ENCODE measurements at places on chromosomes 16 and 17.

DNA sequence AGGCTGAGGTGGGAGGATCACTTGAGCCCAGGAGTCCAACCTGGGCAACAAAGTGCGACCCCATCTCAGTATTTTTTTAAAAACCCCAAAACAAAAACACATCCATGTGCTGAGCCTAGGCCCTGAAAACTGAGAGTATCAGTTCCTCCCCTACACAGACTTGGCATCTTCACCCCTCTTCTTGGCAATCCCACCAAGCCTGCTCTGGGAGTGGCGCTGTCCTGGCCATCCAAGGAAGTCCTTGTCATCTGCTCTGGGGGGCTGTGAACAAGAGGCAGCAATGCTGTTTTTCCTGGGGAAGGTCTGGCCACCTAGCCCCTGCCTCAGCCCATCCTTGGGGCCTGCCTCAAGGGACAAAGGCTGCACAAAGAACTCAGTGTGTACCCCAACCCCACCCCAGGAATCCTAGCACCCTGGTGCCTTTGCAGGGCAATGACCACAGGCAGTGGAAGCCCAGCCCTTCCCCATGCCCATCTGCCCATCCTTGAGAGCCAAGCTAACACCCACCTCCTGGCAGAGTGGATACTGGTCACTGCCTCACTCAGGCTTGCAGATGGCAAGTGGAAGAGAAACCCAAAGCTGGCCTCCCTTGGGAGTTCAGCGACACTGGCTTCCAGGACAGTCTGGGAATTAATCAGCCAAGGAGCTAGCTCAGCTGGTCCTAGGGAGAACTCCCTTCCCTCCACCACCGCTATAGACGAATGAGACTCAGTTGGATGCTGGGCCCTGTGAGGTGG is 14.8 kb upstream of the GFOD2 start:
- DNase-seq: no peak

DNA sequence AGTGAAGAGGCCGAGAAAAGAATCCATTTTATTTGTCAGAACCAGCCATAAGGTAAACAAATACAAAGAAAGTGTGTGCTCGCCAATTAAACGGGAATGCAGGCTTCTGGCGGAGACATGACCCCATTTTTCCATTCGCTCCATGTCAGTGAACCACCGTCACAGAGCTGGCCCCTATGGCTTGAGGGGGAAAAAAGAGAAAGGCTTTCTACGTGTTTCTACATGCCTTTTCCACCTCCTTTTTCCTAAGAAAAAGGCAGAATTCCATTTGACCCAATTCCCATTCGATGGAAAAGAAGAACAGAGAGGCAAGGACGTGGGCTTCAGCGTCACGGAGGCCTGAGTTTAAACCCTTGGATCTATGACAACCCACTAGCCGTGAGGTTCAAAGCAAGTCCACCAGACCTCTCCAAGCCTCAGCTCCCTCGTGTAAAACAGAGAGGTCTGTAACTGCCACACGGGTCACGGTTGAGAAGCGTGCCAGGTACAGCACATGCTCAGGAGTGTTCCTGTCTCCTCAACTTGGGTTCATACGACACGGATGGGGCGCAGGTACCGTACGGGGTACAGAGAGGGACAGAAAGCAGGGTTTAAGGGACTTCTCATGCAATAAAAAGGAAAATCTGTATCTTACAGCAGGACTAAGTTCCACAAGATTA is 91.9 kb downstream of the NXN start:
- DNase-seq: no peak

DNA sequence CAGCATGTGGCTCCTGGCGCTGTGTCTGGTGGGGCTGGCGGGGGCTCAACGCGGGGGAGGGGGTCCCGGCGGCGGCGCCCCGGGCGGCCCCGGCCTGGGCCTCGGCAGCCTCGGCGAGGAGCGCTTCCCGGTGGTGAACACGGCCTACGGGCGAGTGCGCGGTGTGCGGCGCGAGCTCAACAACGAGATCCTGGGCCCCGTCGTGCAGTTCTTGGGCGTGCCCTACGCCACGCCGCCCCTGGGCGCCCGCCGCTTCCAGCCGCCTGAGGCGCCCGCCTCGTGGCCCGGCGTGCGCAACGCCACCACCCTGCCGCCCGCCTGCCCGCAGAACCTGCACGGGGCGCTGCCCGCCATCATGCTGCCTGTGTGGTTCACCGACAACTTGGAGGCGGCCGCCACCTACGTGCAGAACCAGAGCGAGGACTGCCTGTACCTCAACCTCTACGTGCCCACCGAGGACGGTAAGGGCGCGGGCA is 645 bp downstream of the NLGN2 start:
- peak; percentile 25 for DNase-seq

DNA sequence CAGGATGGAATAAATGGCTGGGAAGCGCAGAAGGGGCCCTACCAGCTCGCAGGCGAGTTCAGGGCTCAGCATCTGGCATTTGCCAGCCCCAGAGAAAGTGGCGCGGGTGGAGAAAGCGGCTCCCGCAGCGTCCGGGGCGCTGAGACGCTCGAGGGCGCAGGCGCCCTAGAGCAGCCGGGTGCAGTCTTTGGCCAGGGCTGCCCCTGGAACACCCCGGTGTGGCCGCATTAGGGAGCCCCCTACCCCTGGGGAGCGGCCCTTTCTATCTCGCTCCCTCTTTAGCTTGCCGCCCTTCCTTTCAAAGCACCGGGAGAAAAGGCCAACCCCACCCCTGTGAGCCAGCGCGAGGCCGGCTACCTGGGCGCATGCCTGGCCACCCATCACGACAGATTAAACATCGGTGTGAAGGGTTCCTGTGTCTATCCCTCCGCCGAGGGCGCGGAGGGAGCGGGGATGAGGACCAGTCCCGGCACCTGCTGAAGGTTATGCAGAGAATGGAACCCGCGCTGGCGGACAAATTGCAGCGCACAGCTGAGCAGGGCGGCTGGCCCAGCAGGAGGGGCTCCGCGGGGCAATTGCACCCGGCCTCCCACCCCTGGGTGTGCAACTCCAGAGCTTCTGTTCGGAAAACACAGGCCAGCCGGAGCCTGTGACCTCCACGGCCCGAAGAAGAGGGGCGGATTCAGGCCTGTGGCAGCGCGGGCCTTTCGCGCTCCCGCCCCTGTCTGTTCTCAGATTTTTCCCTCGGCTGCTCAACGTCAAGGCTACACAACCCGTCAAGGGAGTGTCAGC is 15.6 kb upstream of the FOXF1 start:
- no peak for DNase-seq

DNA sequence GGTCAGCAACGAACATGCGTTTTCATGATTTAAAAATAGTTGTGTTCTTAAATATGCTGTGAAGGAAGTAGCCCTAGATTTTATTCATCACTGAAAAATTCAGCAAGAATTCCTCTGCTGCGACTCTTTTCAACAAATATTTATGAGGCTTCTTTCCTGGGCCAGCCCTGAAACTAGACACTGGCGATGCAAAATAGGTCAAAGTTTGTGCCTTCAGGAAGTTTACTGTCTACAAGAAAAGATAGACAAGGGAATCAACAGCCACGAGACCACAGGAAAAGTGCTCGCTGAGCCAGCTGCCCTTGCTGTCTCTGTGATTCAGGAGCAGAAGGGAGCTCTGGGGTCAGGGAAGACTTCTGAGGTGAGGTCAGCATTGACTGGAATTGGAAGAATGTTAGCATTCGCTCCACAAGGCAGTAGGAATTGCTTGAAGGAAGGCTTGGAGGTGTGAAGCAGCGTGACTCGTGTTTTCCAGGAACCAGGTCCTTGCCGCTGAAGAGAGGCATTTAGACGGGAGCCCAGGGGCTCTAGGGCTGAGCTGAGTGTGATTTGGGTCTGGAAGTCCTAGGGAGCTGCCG is 1.9 kb upstream of the RPL26 start:
- no peak for DNase-seq

DNA sequence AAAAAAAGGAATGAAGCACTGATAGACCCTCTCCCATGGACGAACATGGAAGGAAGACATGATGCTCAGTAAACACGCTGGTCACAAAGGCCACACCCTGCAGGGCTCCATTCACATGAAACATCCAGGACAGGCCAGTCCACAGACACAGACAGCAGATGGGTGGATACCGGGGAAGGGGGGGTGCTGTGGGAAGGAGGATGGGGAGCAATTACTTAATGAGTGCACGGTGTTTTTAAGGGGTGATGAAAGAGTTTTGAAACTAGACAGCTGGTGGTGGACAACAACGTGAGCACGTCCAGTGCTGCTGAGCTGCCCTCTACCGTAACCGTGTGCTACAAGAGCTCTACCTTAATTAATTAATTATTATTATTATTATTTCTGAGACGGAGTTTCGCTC is 6.0 kb upstream of the SLC16A3 start:
- DNase-seq: no peak

DNA sequence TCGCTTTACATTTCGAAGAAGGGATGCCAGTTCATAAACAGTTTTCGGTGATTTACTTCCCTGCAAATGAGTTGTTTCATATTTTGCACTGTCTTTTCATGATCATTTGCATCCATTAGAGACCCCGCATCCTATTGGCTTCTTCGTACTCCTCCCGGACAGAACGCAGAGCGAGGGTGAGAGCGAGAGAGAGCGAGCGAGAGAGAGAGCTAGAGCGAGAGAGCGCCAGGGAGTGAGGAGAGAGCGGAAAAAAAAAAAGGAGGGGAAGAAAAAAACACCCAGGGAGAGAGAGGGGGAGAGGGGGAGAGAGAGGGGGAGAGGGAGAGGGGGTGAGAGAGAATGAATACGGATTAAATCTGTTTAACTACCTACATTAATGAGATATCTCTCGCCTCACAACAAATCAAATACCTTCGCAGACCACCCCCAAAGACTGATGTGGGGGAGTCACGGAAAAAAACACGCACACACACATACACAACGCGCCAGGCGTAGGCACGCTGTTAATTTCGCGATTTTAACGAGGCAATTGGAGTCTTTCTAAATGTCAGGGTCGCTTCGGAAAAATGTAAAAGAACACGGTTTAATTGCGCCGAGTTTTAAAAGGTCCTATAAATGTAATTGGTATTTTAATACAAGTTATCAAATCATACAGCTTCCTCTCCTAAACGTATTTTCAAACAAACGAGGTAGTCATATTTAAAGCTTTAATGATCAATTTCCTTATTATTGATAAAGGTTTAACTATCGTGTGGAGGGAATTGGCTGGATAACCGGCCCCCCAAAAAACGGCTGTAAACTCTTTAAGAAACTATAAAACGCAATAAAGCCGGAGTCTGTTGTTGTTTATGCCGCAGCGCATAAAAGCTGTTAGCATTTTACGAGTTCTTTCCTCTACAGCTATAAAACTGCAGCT is at the start of gene HOXB8:
Gene HOXB8, minus strand, starts transcription at position 246 of the 916 bp plus-strand sequence. CDS start 588 bp downstream, outside the sequence.
- DNase-seq: no peak

DNA sequence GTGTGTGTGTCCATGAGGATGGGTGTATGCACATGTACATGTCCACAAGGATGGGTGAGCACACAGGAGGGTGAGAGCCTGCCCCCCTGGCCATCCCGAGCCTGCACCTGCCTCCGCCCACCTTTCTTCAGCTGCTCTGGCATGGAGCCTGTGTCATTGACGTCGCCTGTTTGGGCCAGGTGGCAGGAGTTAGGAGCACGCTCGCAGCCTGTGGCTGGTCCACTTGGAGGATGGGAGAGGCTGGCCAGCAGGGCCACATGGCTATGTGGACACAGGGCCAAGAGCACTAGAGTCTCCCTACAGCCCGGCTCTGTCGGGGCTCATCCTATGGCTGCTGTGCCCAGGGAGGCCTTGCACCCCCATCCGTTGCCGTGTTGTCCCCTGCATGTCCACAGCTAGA is 21.4 kb downstream of the BAHCC1 start:
- no peak for DNase-seq

DNA sequence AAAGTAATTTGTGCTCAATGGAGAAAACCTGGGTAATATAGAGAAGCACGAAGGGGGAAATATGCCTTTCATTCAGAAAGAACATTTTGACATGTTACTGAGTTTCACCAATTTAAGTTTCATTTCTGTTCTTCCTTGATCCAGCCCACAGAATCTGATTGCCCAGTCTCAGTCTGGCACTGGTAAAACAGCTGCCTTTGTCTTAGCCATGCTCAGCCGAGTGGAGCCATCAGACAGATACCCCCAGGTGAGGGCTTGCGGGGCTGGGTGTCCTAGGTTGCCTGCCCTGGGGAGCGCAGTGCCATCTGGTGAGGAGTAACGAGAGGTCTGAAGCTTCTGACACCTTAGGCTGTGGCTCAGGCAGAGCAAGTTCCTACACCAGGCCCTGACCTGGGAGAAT is 17.7 kb downstream of the DDX19A start:
- no peak for DNase-seq

DNA sequence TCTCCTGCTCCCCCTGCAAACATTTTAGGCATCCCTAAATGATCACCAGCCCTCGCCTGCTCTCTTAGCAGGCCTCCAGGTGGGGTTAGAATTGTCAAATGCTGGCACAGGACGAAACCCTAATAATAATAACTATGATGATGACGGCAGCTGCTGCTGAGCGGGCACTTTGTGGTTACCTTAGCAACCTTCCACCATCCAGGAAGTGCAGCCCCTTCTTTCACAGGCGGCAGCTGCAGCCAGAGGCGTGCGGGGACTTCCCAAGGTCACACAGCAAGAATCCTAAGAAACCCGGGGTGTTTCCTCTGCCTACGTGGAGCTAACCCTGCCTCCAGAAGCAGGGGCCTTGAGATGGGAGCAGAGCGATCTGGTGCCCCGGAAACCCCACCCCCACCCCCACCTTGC is 22.4 kb upstream of the EIF1 start:
- peak; percentile 86 for DNase-seq
